ENCODE measurements at places on chromosomes 1 and 21. TPM values are rescaled to one million over a fixed set of nuclear protein-coding genes. Genes with fewer than 3 reads are reported as not detected.

MIGA1 gene
- 11.8 TPM for polyA plus RNA-seq

ASCL5 gene
- polyA plus RNA-seq, result 0.14 TPM

SMIM1 gene
- 4.4 TPM for polyA plus RNA-seq

PRELP gene
- polyA plus RNA-seq, result 2.0 TPM

B3GALT2 gene
- polyA plus RNA-seq, result 10.6 TPM

CD34 gene
- polyA plus RNA-seq, result 50.0 TPM

CSMD2 gene
- polyA plus RNA-seq, result 3.3 TPM

DIRAS3 gene
- polyA plus RNA-seq, result 5.2 TPM

HSD3B2 gene
- not detected for polyA plus RNA-seq

KCNJ15 gene
- 0.26 TPM for polyA plus RNA-seq

TSPEAR gene
- polyA plus RNA-seq, result 0.08 TPM

ANKRD65 gene
- 21.8 TPM for polyA plus RNA-seq

CHIA gene
- polyA plus RNA-seq, result not detected

TMCC2 gene
- polyA plus RNA-seq, result 17.6 TPM

RSPH1 gene
- 0.20 TPM for polyA plus RNA-seq

ADGRL4 gene
- 22.8 TPM for polyA plus RNA-seq

PRDM15 gene
- polyA plus RNA-seq, result not detected

BCAR3 gene
- polyA plus RNA-seq, result 14.7 TPM

NSUN4 gene
- polyA plus RNA-seq, result 15.3 TPM

RGS21 gene
- polyA plus RNA-seq, result not detected

DRAXIN gene
- polyA plus RNA-seq, result not detected

NDUFS5 gene
- polyA plus RNA-seq, result 270 TPM

RHD gene
- 0.73 TPM for polyA plus RNA-seq

RGS8 gene
- 0.19 TPM for polyA plus RNA-seq

PLPPR5 gene
- polyA plus RNA-seq, result 2.0 TPM

TFF3 gene
- polyA plus RNA-seq, result 1.4 TPM

IL10 gene
- 1.1 TPM for polyA plus RNA-seq

CFAP74 gene
- 0.12 TPM for polyA plus RNA-seq

RCSD1 gene
- polyA plus RNA-seq, result 70.8 TPM

PLEKHA6 gene
- polyA plus RNA-seq, result 3.9 TPM

STIL gene
- polyA plus RNA-seq, result 4.3 TPM

DNM3 gene
- 3.1 TPM for polyA plus RNA-seq

TFF2 gene
- not detected for polyA plus RNA-seq

PLEKHN1 gene
- not detected for polyA plus RNA-seq

TDRD10 gene
- 1.0 TPM for polyA plus RNA-seq

AQP10 gene
- polyA plus RNA-seq, result 0.21 TPM

VTCN1 gene
- polyA plus RNA-seq, result 0.19 TPM

SAMD11 gene
- polyA plus RNA-seq, result 4.0 TPM

LEMD1 gene
- not detected for polyA plus RNA-seq

KRTAP21-2 gene
- not detected for polyA plus RNA-seq

CATSPERE gene
- 1.6 TPM for polyA plus RNA-seq

CNKSR1 gene
- polyA plus RNA-seq, result 3.2 TPM

CYYR1 gene
- polyA plus RNA-seq, result 24.3 TPM

KCNH1 gene
- polyA plus RNA-seq, result not detected

ANKRD35 gene
- polyA plus RNA-seq, result 1.7 TPM

SYCP1 gene
- polyA plus RNA-seq, result 0.25 TPM

PIGP gene
- 25.5 TPM for polyA plus RNA-seq
